Ecto neural progenitor cell (in vitro differentiated cells): ENCODE measurements at places on chromosomes 2 and 18.

DNA sequence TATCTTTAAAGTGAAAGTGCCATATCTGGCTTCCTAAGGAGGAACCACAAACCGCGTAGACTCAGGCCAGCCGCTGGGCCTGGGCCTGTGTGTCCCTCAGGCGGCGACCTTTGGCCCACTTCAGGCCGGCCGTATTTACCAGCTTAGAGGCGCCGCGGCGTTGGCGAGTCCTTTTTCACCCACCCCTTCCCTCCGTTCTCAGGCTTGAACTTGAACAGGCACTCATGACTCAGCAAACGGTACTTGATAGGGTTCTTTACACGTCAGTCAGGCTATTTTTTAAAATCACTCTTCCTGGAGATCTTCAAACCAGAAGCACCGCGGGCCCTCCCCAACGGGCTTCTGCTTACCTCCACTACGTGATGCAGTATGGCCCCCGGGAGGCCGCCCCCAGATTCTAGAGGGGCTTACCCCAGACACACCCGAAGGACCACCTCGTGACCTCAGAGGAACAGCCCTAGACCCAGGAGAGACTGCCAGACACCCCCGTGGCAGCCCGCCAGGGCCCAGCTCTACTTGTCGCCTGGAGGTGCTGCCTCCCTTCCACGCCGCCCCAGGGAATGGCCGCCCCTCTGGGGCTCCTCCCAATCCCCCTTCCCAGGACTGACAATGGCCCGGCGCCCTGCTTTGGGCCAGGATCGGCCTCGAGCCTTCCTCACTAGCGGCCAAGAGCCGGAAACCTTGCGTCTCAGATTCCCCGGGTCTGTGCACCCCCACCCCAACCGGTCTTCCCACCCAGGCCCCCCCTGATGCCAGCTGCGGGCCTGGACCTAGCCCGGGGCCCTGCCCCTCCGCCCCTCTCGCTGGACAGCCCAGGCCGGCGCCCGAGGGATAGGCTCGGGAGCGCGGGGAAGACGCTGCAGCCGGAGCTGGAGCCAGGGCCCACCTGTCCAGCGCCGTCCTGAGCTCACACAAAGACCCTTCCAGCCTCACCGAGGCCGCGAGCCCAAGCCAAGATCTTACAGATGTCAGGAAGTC is 33.8 kb upstream of the IMPA2 start:
- DNase-seq = peak; percentile 82

GRCh38 chr2:74843433-74843832 is 9.5 kb downstream of the HK2 start:
- DNase-seq = no peak

GRCh38 chr2:130150181-130151144 is 5.6 kb upstream of the CCDC74B start:
- no peak for DNase-seq

DNA sequence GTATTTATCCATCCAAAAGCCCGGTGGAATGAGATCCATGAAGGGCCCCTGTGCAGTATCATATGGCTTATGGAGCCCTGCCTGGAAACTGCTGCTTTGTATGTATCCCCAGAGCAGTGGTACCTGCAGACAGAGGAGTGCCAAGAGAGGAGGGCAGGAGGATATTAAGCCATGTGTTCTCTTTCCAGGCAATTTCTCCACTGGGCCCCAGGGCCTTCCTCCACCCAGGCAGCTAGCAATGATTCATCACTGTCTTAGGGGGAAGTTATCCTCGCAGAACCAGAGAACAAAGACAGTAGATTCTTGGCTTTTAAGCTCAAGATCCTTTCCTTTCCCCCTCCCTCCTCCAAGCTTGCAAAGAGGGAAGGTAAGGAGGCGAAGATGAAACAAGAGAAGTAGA is 98.1 kb downstream of the LRRC30 start:
- no peak for DNase-seq

DNA sequence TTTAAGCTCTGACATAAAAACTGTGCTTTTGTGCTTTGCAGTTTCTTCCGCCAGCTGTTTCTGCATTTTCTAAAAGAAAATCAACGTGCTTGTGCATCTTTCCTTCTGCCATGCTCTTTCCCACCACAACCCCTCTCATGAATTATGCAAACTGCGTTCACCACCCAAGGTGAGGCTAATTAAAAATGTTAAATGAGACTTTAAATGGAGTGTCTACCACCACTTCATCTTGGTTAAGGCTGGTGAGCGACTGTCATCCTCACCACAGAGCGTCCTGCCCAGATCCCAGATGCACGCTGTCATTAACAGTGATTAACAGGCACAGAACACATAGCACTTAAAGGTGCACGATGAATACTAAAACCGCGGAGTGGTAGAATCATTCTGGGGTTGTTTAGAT is 250.5 kb upstream of the RAB6C start:
- no peak for DNase-seq

DNA sequence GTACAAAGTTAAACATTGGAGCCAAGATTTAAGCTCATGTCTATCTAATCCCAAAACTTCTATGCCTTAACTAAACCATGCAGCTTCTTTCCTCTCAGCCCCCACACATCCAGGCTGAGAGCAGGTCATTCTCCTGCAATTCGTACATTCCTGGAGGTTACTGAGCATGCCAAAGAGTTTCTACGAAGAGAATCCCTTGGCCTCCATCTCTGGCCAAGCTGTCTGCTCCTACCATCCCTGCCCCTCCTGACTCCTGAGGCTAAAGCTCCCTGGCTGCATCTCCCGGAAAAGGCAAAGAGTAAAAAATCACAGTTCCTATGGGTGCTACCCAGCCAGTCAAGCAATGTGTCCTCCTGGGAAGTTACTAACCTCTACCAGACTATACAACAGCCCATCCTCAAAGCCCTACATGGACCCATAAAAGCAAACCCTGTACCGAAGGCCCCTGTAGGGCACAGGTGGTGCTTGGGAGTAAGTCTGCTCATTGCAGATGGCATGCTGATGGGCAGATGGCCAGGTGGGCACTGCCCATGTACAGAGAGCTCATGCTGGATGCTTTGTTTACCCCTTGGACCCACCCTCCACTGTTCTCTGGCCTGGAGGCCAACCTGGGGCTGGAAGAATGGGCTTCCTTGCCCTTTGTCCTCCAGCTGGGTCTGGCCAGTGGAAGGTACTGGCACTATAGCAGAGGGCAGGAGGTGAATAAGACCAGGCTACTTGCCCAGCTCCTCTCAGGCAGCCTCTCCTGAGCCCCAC is 99.5 kb downstream of the TTC32 start:
- no peak for DNase-seq

- DNase-seq = no peak
These were observed 208.2 kb downstream of the FHOD3 start for GRCh38 chr18:36505665-36506064.

DNA sequence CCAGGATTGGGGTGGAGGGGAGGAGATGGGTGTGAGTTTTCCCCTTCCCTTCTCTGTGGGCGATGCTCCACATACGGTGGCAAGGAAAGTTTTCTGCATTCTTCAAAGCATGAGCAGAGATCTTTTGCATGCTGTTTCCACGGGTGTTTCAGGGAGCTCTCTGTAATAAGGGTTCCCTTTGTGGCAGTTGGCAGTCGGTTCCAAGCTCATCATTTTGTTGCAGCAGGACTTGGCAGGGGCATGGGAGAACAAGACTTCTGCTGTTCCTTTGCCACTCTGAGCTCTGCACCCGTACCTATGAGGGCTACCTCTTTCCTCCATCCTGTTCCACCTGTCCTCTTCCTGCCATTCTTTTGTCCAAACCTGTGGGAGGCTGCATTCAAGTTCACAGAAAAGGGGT is 71.3 kb upstream of the SPRED2 start:
- no peak for DNase-seq

GRCh38 chr2:9710311-9710710 is 79.5 kb upstream of the YWHAQ start:
- no peak for DNase-seq
